NCI-H82 (cell line): ENCODE measurements at places on chromosomes 5 and 9.

DNA sequence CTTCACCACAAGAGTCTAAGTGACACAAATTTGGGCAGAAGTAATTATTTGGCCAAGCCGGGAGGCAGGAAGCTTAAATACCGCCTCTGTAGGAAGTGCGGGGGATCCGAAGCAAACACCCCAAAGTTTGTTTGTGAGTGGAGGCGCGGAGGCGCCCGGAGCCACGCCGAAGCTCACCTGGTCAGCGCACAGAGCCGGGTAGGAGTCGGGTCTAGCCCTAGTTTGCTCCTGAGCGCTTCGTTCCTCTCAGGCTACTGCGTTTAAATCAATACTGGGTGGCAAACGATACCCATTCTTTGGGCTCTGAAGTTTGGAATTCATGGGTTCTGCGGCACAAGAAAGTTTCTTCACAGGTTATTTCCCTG lies 855 bp downstream of the MCC start:
- DNase-seq: no peak

DNA sequence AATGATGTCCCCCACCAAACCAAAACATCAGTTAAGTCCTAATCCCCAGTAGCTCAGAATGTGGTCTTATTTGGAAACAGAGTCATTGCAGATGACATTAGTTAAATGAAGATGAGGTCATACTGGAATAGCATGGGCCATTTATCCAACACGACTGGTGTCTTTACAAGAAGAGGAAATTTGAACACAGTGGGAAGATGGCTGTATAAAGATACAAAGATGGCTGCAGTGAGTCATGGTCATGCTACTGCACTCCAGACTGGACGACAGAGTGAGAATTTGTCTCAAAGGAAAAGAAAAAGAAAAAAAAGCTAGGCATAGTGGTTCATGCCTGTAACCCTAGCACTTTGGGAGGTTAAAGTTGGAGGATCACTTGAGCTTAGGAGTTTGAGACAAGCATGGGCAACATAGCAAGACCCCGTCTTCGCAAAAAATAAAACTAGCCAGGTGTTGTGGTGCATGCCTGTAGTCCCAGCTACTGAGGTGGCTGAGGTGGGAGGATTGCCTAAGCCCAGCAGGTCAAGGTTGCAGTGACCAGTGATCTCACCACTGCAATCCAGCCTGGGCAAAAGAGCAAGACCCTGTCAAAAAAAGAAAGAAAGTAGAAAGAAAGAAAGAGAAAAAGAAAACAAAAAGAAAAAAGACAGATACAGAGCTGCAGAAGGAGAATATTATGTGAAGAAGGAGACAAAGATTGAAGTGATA lies 130.0 kb upstream of the CDKN2B start:
- DNase-seq: no peak

DNA sequence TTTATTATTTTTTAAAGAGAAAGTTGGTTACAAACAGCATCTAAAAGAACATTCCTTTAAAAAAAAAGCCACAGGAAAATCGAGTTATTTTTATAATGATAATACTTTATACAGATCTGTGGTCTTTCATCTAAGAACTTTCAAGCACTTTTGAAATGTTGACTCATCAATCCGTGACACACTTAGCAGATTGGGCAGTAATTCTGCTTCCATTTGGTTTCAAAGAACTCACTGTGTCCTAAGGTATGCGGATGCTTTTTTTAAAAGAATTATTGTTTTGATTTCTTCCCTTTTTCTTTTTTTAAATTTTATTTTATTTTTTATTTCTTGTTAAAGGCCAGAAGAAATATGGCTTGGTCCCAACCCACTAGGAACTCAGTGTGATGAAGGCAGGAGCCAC lies 147.8 kb downstream of the AOPEP start:
- DNase-seq: no peak

DNA sequence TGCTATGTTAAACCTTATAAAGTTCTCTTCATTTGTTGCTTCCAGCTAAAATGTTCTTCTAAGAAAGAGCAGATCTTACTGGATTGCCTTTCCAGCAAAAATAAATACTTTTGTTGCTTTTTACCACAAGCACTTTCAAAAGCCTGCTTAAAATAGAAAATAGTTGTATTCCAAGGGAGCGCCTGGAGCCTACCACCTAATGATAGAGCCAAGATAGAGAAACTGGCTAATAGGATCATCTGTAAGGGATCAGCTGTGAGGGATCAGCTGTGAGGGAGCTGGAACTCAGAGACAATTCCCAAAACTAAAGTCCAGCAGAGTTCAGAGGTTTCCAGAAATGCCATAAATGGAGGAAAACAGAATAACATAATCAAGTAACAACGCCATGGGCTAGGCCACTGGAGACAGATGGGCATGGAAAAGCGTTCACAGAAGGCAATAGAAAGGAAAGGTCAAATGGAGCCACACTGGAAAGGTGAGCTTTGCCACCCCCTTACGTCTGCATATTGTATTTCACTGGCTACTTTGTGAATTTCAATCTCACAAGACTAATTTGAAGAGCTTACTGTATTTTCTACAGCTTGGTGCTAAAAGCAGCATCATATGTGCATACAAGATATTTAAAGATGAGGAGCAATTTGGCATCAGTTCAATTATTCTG lies 140.6 kb upstream of the TLE4 start:
- DNase-seq: peak; percentile 40

GRCh38 chr5:96300976-96301375 lies 132.1 kb downstream of the PCSK1 start:
- DNase-seq: peak; percentile 36

DNA sequence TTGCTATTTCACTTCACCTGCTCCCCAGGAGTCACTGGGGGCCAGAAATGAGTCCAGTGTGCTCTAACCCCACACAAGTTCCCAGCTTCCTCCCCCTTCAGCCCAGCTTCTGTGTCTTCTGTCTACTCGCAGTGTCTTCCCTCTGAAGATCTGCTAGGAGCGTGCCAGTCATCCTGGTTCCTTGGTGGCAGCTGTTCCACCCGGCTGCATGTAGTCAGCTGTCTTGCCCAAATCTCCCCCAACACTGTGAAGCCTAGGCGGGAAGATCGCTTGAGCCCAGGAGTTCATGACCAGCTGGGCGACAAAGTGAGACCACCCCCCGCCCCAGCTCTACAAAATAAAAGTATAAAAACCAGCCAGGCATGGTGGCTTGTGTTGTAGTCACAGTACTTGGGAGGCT lies 154.0 kb downstream of the GDNF start:
- DNase-seq: no peak

- no peak for DNase-seq
Observed at GRCh38 chr9:76912636-76913275, 6.8 kb upstream of the PRUNE2 start.

- DNase-seq: peak; percentile 12
Observed at GRCh38 chr9:16627967-16628366, 242.5 kb downstream of the BNC2 start.

GRCh38 chr9:123778232-123778902 lies 151.6 kb downstream of the DENND1A start:
- no peak for DNase-seq

DNA sequence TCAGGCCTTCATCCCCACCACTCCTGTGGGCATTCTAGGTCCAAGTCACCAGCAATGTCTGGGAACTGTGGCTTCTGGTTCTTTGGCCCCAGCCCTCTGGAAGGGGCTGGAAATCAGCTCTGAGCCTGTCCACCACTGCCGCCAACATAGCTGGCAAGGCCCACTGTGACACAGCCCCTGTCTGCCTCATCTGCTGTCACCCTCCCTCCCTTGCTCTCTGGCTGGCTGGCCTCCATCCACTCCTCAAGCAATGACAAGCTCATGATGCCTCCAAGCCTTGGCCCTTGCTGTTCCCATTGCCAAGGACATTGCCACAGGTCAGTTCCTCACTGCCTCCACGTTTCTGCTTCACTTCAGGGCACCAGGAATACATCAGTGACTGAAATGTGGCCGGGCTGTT lies 93.7 kb downstream of the LHX2 start:
- DNase-seq: no peak

DNA sequence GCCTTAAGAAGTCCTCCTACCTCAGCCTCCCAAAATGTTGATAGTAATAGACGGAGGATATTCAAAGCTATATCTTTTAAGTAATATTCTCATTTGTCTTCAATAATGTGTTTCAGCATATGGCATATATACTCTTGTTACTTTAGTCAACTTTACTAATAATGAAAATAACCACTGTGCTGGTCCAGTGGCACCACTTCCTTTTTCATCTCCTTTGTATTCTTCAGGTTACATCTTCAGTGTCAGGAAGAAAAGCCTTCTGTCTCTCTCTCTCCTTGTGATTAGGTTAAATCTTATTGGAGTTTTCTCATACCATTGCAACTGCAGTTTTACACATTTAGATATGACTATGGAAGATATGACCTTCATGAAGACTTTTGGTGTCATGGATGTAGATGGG lies 31.3 kb downstream of the PARP8 start:
- no peak for DNase-seq

- peak; percentile 95 for DNase-seq
Observed at GRCh38 chr5:26761045-26761444, 277.3 kb downstream of the CDH9 start.

GRCh38 chr9:127567730-127568617 lies 44.1 kb upstream of the STXBP1 start:
- DNase-seq: peak; percentile 40

- no peak for DNase-seq
Observed at GRCh38 chr5:54049963-54050362, 260.4 kb downstream of the ARL15 start.

- peak; percentile 47 for DNase-seq
Observed at GRCh38 chr5:83488271-83488670, 16.7 kb downstream of the VCAN start.

DNA sequence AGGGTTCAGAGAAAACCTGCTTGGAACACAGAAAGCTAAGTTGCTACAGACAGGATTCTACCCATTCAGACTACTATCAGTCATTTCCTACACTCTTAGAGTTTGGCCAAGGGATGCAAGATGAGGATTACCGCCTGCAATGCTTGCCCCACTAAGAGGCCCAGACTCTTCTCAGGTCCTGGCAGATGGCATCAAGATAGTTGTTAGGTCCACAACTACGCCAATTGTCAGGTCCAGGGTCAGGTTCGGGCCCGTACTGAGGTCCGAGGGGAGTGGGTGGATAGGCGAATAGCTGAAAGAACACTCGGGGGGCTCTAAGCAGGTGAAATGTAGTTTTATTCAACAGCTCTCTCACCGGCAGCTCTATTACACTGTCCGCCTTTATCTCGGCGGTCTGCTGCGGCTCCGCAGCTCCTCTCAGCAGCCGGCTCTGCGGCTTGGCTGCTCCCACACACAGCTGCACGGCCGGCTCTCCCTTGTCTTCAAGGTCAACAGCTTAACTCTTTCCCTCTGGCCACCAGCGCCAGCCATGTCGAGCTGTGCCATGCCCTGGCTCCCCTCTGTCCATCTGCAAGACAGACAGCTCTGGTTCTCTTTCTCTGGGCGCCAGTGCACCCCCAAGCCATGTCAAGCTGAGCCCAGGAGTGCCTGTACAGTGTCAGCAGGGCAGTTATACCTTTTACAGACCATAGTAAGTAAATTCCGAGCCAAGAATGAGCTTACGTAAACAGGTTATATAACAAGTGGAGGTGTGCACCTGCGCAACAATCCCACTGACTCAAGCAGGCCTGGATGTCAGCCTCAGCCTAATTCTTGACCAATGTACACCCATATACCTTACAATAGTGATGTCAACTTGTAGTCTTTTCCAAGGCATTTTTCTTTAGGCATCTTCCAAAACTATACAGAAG lies 24.0 kb downstream of the ENC1 start:
- peak; percentile 75 for DNase-seq
